ENCODE measurements at places on chromosomes 2 and 18.

DNA sequence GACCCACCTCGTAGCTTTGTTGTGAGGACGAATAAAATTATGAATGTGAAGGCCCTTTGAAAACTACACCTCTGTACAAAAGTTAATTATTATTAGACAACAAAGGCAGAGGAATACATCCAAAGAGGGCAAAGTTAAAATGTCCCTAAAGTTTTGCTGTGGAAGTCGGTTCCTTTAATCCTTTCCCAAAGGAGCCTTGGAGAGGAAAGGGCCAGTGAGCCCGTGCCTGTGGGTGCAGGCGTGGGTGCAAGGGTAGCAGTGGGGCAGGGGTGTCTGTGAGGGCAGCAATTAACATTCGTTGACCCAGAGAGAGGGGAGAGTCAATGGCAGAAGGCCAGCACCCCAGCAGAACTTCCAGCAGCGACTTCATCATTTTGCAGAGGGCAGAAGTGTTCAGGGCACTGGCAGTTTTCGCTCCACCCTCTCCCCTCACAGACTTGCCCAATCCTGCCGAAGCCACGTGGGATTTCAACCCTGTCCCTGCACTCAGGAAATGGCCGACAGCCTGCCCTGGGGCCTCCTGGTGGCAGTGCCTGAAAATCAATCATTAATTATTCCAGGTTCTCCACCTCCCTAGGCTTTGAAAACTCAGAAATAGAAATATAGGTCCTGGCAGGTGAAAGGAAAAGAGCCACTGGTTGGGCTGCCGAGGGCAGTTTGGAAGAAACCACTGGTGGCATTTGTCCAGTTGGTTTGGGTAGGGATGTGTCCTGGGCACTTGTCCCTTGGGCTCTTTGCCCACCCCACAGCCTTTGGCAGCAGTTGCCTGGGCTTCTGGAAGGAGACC, 4.2 kb upstream of the PAX8 start:
- no peak for DNase-seq

DNA sequence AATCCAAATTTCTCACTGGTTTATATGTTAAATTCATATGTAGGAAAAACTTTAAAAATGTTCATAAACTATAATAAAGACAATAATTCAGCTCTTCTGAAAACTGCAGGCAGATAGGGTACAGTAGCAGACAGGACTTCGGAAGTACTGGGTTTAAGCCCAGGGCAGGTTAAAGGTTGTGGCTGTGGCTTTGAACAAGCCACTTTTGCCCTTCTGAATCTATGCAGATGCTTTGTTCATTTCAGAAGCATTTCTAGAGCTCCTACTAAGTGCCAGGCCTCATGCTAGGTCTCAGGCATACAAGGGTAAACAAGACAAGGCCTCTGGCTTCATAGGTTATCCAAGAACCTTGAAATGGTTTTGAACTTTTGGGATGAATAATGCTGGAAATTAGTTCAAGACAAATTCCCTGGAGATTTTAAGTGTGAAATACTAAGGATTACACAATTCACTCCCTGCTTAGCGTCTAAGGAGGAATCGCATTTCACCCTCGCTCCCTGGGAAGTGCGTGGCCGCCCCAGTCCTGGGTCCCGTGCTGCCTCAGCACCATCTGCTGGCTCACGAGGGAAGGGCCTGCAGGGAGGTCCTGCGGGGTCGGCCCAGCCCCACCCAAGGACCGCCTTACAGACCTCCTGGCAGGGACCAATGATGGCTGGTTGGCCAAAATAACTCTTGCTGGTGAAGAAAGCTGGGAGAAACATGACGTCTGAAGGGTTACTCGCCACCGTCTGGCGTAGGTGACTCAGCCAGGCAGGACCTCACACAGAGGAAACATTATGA, 67.7 kb upstream of the L3MBTL4 start:
- DNase-seq: no peak

DNA sequence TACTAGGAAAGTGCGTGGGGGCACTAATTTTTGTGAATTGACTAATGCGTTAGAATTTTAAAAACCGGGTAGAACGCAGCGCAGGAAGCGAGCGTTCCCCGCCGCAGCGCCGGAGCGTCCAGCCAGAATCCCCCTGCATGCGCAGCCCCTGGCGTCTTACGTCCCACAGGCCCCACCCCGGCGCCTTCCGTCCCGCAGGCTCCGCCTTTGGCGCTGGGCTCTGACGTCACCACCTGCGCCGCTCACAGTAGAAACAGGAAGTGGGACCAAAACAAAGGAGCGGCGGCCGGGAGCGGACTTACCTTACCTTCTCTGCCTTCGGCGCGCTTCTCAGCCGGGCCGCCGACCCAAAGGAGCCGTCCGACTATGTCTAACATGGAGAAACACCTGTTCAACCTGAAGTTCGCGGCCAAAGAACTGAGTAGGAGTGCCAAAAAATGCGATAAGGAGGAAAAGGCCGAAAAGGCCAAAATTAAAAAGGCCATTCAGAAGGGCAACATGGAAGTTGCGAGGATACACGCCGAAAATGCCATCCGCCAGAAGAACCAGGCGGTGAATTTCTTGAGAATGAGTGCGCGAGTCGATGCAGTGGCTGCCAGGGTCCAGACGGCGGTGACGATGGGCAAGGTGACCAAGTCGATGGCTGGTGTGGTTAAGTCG, at the start of gene CHMP1B:
CHMP1B (plus strand) TSS at position 268 of the 660 bp plus-strand sequence; CDS start at position 367, 99 bp downstream.
- peak; percentile 96 for DNase-seq

DNA sequence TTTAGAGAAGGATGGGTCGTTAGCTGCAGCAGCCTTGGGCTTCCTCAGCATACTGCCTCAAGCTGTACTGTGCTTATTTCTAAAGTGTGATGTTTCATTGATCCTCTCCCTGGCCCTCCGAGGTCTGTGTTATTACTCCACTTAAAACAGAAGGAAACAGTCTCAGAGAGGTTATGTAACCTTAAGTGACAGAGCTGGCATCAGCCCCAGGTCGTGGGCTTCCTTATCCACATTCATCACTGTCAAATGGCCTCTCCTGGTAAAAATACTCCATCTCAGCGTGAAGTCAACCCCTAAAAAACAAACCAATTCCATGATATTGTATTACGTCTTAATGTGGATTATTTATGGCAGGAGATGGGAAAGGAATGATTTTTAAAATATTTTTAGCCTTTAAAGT, 153.3 kb upstream of the NOSTRIN start:
- DNase-seq: no peak

- no peak for DNase-seq
These were observed 121.8 kb downstream of the GLI2 start for GRCh38 chr2:120857422-120857821.

DNA sequence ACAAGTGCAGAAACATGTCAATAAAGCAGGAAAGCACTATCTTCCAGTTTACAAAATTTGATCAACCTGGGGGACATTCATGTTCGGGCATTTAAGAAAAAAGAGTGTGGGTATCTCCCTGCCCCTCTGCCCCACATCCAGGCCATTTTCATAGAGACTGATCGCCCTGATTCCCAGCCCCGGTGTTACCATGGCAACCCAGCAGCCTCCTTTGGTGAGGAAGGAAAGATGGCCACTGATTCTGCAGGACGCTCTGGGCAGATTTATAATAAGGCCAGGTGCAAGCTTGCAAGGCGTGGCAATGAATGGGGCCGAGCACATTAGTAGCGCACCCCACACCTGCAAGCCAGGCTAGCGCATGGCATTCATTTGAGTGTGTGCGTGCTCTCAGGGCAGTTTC, 36.7 kb upstream of the ARL4C start:
- DNase-seq: no peak

GRCh38 chr18:4017480-4017879, 437.6 kb downstream of the DLGAP1 start:
- DNase-seq: no peak

- no peak for DNase-seq
These were observed 1277.0 kb upstream of the SLC39A10 start for GRCh38 chr2:194380011-194380410.

DNA sequence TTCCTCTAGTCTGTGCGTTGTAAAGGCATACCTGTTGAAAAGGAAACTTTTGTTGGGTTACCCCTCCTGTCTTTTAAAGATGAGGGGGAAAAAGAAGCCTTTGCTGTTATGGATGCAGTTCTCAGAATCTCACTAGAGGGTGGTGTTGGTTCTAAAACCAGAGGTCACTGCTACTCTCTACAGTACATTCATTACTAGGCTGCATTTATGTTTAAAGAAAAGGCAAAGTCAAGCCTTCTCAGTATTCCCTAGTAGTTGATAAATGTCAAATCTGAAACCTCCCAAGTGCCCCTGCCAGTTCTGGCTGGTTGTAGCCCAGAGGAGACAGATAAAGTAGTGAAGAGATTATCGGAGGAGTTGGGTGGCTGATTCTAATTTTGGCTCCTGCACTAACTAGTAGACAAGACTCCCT, 1.4 kb upstream of the PLCL1 start:
- no peak for DNase-seq

GRCh38 chr18:9919564-9920232, 5.9 kb downstream of the VAPA start:
- no peak for DNase-seq

DNA sequence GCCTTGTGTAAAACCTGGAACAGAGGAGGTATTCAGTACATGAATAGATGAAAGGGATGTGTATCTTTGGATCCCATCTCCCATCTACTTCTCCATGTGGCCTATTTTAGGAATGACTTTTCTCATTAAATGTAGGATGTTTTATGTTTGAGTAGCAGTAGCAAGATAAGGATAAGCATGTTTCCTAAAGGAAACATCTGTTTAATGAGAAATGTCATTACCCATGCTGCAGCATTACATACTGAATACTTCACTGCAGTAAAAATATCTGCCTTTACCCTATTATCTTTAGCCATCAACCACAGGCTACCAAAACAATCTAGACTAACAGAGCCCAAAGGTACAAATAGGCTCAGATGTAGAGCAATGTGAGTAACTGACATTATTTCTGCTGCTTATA, 419.2 kb upstream of the CYRIA start:
- DNase-seq: no peak

- peak; percentile 65 for DNase-seq
These were observed 46.1 kb downstream of the TMEM185B start for GRCh38 chr2:120177001-120177621.

GRCh38 chr2:101832114-101832513, 134.6 kb downstream of the MAP4K4 start:
- no peak for DNase-seq

DNA sequence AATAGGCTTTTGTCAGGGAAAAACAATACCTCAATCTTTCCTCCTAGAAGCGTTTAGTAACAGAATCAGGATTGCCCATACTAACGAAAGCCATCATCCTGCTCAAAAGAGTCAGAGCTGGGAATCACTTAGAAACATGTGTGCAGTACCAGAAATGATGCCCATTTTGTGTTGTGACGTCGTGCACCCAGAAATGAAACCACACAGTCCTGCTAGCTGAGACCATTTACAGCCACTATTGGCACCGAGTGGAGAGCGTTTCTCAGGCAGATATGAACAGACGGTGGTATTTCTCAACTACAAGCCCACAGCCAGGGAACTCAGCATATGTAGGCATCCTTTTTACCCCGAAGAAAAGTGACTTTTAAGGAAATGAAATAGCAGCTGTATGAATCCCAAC, 284.3 kb upstream of the LRATD1 start:
- DNase-seq: no peak

GRCh38 chr2:138507267-138507666, 5.7 kb downstream of the SPOPL start:
- DNase-seq: no peak

GRCh38 chr2:174336501-174337336, 2.0 kb downstream of the SP9 start:
- DNase-seq: no peak

DNA sequence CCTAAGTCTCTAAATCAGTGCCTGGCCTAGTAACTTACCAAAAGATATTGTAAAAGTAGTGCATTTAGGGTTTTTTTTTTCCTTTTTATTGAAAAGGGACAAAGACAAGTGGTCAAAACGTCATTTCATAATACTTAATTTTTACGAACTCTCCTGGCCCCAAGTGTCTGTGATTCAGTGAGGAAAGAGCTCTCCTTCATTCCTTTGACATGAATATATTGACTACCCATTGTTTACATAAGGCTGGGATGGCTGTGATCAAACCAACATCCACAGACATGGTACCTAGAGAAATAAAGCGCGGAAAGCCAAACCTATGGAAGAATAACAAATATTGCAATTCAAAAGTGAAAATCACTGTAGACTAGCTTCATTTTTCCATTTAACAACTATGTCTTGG, 198.4 kb downstream of the BABAM2 start:
- DNase-seq: no peak

DNA sequence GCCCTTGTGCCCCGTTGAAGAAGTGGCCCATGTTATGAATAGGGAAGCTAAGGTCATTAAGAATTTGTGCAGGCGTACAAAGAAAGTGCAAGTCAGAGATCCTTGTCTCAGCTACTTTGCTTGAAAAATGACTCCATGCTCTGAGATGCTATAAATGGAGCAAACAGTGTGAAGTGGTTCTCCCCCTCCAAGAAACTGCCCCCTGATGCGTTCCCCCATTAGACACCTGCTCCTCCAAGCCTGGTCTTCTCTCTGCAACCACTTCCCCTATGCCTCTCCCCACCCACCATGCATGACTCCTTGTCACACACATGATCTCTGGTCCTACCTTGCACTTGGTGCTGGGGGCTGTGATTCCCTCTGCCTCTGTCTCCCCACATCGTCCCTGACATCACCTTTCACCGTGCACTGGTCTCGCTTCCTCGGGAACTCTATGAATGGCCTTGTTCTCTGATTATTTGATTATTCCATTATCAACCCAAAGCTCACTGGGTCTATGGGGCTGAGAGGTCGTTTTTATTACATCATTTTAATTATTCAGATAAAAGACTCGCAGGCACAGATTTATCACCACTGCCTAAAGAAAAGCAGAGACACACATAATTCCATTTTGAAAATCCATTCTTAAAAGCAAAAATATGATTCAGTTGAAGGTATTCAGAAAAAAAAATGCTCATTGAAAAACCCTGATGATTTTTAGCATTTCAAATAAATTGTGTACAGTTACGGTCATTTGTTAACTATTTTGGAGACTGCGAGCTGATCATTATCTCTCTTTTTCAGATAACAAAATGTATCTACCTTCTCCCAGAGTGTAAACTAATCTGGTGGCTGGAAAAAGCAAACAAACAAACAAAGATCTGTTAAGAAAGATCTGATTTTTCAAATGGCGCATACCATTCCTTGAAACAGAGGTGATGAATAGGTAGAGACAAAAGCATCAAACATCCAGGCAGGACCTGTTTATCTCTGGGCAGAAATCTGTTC, 294.9 kb downstream of the SOX11 start:
- no peak for DNase-seq

DNA sequence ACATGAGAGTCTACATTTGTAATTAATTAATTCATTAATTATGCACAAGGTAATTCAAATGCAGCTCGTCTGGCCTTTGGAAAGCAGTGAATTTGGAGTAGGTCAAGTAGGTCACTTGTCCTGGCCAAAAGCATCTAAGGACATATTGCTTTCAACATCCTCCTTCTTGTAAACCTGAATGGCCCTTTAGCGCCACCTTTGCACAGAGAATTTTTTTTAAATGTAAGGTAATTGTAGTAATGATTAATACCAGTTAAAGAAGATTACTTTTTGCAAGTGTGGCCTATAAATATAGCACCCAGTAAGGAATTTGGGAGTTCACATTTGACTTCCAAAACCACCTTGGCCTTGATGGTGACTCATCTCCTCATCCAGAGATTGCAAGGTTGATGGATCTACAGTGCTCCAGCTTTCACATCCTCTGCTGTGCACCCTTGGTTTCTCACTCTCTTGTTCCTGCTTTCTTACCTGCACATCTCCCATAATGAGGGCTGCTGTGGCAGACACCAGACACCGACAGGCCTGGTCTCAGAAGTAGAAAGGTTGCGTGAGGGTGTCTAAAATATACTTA, 481.7 kb downstream of the TGIF1 start:
- DNase-seq: no peak

Measured in stimulated activated CD8-positive, alpha-beta memory T cell treated with anti-CD3 and anti-CD28 coated beads, Interleukin-4, amount 100 ng/mL, for 24 hours (primary cell).